ENCODE measurements at places on chromosomes 16 and 17. TPM values are rescaled to one million over a fixed set of nuclear protein-coding genes. Genes with fewer than 3 reads are reported as not detected.
A peak's percentile ranks its signal among the peaks of the same experiment; 100 is the strongest.

DNA sequence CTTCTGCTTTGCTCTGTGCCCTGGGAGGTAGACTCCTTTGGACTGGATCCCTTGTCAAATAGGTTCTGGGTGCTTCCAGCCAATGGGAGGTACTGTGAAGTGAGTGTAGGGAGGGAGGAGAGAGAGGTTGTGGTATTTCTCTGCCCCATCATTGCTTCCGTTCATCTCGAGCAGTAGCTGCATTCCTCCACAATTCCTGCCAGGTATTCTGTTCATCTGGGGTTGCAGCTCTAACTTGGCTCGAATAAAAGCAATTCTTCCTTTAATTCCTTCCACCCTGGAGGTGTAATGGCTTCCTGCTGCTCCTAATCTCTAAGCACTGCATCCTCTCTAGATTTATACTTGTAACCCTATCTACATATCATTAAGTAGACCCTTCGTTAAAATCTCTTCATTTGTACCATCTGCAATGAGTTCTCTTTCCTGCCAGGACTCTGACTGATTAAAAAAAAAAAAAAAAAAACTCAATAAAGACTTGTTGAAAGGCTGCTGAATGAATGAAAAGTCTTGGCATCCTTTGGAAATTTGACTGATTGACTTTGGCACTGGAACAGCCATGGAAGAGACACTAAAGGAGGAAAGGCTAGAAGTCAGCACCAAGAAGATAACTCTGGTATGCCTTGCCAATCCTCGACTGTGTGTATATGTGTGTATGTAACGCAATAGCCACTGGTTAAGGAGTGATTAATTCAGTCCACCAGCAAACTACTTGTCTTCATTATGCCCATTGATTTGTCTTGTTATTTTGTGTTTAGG, 616.9 kb upstream of the SOX9 start:
- H3K4me3 ChIP-seq: no peak overlapping the region
- H3K27me3 ChIP-seq: no peaks in the 10 kb centered on the region
- no peak for DNase-seq

SMIM5 gene
- 0.36 TPM for total RNA-seq

DNA sequence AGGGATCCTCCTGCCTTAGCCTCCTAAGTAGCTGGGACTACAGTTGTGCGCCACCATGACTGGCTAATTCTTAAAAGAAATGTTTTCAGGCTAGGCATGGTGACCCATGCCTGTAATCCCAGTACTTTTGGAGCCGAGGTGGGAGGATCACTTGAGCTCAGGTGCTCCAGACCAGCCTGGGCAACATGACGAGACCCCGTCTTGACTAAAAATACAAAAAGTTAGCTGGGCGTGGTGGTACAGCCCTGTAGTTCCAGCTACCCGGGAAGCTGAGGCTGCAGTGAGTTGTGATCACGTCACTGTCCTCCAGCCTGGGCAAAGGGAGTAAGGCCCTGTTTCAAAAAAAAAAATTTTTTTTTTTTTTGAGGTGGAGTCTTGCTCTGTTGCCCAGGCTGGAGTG, 173.1 kb downstream of the SEC14L1 start:
- no peaks in the 10 kb centered on the region for H3K36me3 ChIP-seq
- H3K27me3 ChIP-seq: peaks cover 3% of the 10 kb centered on the region
- H3K4me1 ChIP-seq: no peaks in the 10 kb centered on the region
- DNase-seq: peak; percentile 23
- no peak overlapping the region for H3K27ac ChIP-seq

DNA sequence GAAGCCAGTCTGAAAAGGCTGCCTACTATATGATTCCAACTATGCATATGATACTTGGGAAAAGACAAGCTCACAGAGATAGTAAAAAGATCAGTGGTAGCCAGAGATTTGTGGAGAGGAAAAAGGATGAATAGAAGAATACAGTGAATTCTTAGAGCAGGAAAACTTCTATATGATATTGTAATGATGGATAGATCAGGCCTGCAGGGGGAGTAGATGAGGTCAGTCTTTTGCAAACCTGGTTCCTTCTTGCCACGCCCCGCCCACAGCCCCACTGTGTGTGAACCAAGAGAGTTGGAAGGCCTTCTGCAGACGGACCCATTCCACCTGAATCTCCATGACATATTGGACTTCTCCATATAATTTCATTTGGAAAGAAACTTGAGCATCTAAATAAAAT, 761 bp upstream of the CCL8 start:
- H3K27ac ChIP-seq: no peak overlapping the region
- H3K36me3 ChIP-seq: no peaks in the 10 kb centered on the region
- no peak for DNase-seq
- H3K4me1 ChIP-seq: peaks cover 7% of the 10 kb centered on the region
- H3K27me3 ChIP-seq: peaks cover 26% of the 10 kb centered on the region
- H3K4me3 ChIP-seq: no peak overlapping the region

GRCh38 chr17:40242774-40243173, 23.7 kb downstream of the WIPF2 start:
- no peaks in the 10 kb centered on the region for H3K36me3 ChIP-seq
- H3K4me1 ChIP-seq: peaks cover 32% of the 10 kb centered on the region
- H3K27me3 ChIP-seq: no peaks in the 10 kb centered on the region
- H3K4me3 ChIP-seq: no peak overlapping the region

DNA sequence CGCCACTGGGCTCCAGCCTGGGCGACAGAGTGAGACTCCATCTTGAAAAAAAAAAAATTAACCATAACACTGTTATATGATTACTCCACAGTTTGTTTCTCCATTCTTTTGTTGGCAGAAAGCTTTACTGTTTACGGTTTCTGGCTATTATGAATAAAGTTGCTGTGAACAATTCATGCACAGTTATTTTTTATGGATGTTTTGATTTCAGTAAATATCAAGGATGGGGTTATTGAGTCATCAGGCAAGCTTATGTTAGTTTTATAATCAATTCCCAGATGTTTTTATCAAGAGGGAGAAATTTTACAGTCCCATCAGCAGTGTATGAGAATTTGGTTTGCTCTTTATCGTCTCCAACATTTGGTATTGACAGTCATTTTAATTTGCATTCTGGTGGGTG, 67.9 kb downstream of the TAOK1 start:
- H3K27ac ChIP-seq: no peak overlapping the region
- peaks cover 28% of the 10 kb centered on the region for H3K4me1 ChIP-seq
- H3K36me3 ChIP-seq: peaks cover 8% of the 10 kb centered on the region
- no peak overlapping the region for H3K4me3 ChIP-seq

GRCh38 chr17:49872754-49873377, 25.0 kb upstream of the TAC4 start:
- no peak for DNase-seq
- no peaks in the 10 kb centered on the region for H3K36me3 ChIP-seq
- no peak overlapping the region for H3K27ac ChIP-seq
- H3K4me1 ChIP-seq: no peaks in the 10 kb centered on the region
- no peaks in the 10 kb centered on the region for H3K27me3 ChIP-seq

- no peaks in the 10 kb centered on the region for H3K27me3 ChIP-seq
- peak overlapping the region; percentile 94 for H3K27ac ChIP-seq
- H3K4me3 ChIP-seq: peak overlapping the region; percentile 97
- H3K36me3 ChIP-seq: no peaks in the 10 kb centered on the region
- H3K4me1 ChIP-seq: peaks cover 33% of the 10 kb centered on the region
These were observed 23.9 kb downstream of the ZNF213 start for GRCh38 chr16:3158510-3159314.

DNA sequence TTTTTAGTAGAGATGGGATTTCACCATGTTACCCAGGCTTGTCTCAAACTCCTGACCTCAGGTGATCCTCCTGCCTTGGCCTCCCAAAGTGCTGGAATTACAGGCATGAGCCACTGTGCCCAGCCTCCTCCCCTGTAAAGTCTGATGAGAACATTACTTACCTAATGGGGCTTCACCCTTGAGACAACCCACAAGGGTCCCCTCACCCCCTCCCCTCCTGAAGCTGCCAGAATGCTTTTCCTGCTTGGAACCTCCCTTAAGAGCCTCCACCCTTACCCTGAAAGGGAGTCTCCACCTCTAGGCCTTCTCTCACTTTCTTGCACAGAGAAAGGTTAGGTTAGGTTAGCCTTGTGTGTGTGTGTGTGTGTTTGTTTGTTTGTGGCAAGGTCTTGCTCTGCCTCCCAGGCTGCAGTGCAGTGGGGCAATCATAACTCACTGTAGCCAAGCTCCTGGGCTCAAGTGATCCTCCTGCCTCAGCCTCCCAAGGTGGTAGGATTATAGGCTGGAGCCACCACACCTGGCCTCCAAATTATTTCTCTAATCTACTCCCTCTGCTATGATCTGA, 8.9 kb downstream of the SLC5A11 start:
- H3K27ac ChIP-seq: no peak overlapping the region
- H3K27me3 ChIP-seq: no peaks in the 10 kb centered on the region
- no peaks in the 10 kb centered on the region for H3K36me3 ChIP-seq
- no peaks in the 10 kb centered on the region for H3K4me1 ChIP-seq

GRCh38 chr17:20083156-20083859, 74.1 kb downstream of the SPECC1 start:
- no peak for DNase-seq
- no peaks in the 10 kb centered on the region for H3K36me3 ChIP-seq
- no peak overlapping the region for H3K4me3 ChIP-seq

DNA sequence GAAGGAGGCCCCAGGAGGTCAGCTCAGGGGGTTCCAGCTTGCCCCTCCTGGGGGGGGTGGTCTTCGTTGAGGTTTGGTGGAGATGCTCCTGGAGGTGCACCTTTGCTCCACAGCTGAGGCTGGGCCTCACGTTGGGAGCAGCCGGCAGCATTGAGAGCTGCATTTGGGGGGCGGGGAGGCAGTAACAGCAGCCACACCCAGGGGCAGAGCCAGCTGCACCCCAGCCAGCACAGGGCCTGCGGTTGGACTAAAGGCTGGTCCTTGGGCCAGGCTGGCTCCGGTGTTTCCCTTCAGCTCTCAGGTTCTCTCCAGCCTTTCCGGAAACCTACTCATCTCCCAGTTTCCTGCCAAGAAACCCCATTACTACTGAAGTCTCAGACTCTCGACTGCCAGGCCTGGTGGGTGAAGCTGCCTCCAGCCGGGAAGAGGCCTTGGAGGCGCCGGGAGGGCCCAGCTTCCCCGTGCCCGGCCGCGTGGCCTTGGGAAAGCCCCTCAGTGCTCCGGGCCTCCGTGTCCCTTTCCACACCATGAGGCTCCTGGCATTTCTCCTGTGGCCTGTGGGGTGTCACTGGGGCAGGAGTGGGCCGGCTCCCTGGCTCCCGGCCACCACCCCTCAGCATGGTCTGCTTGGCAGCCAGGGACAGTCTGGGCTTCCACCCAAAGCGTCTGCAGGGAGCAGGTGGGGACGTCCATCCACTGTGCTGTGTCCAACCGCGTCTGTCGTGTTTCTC, 14.0 kb upstream of the BAIAP2 start:
- no peak overlapping the region for H3K4me3 ChIP-seq
- H3K36me3 ChIP-seq: no peaks in the 10 kb centered on the region
- peak; percentile 26 for DNase-seq
- H3K27me3 ChIP-seq: no peaks in the 10 kb centered on the region

- H3K36me3 ChIP-seq: no peaks in the 10 kb centered on the region
- no peak overlapping the region for H3K27ac ChIP-seq
- H3K27me3 ChIP-seq: no peaks in the 10 kb centered on the region
- peak; percentile 73 for DNase-seq
- peaks cover 14% of the 10 kb centered on the region for H3K4me1 ChIP-seq
These were observed 470 bp upstream of the CDK3 start for GRCh38 chr17:76000016-76000754.

- no peak overlapping the region for H3K4me3 ChIP-seq
- no peak for DNase-seq
- no peak overlapping the region for H3K27ac ChIP-seq
- no peaks in the 10 kb centered on the region for H3K36me3 ChIP-seq
- peaks cover 18% of the 10 kb centered on the region for H3K27me3 ChIP-seq
These were observed 33.0 kb downstream of the NTN1 start for GRCh38 chr17:9054126-9054975.

GRCh38 chr17:55285340-55286301, 20.9 kb downstream of the HLF start:
- no peaks in the 10 kb centered on the region for H3K4me1 ChIP-seq
- H3K4me3 ChIP-seq: no peak overlapping the region
- H3K27ac ChIP-seq: no peak overlapping the region
- H3K36me3 ChIP-seq: no peaks in the 10 kb centered on the region

GRCh38 chr17:9185688-9186284, 164.5 kb downstream of the NTN1 start:
- H3K36me3 ChIP-seq: no peaks in the 10 kb centered on the region
- H3K27ac ChIP-seq: no peak overlapping the region

DNA sequence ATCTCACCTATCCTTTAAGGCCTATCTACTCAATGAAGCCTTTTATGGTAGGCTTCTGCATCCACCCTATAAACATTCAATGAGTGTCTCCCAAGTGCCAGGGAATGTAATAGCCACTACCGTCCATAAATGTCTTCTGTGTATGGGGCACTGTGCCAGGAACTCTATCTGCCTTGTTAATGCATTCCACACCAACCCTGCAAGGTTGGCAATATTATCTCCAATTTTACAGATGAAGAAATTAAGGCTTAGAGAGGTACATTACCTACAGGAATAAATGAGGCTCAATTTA, 20.0 kb downstream of the MAP3K14 start:
- no peaks in the 10 kb centered on the region for H3K27me3 ChIP-seq
- peaks cover 5% of the 10 kb centered on the region for H3K36me3 ChIP-seq
- no peak for DNase-seq
- H3K27ac ChIP-seq: peak overlapping the region; percentile 86
- peaks cover 75% of the 10 kb centered on the region for H3K4me1 ChIP-seq
- peak overlapping the region; percentile 77 for H3K4me3 ChIP-seq

DNA sequence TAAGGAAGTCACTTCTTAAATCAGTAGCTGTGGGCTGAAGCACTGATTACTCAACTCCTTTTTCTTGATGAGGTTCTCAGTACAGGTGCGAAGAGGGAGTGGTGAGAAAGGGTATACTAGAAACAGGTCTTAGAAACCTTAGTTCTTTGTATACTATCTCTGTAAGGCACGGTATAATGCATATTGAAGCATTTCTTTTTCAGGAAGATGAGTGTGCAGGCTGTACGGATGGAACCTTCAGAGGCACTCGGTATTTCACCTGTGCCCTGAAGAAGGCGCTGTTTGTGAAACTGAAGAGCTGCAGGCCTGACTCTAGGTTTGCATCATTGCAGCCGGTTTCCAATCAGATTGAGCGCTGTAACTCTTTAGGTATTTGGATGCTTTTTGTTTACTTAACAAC, 39.2 kb downstream of the CYLD start:
- H3K27ac ChIP-seq: peak overlapping the region; percentile 27
- H3K4me3 ChIP-seq: no peak overlapping the region
- no peak for DNase-seq
- no peaks in the 10 kb centered on the region for H3K27me3 ChIP-seq
- H3K36me3 ChIP-seq: peaks cover 41% of the 10 kb centered on the region

PRAC2 gene
- not detected for total RNA-seq
